Right renal pelvis (tissue), 4 donors: ENCODE measurements at places on chromosomes 13 and 19.

DNA sequence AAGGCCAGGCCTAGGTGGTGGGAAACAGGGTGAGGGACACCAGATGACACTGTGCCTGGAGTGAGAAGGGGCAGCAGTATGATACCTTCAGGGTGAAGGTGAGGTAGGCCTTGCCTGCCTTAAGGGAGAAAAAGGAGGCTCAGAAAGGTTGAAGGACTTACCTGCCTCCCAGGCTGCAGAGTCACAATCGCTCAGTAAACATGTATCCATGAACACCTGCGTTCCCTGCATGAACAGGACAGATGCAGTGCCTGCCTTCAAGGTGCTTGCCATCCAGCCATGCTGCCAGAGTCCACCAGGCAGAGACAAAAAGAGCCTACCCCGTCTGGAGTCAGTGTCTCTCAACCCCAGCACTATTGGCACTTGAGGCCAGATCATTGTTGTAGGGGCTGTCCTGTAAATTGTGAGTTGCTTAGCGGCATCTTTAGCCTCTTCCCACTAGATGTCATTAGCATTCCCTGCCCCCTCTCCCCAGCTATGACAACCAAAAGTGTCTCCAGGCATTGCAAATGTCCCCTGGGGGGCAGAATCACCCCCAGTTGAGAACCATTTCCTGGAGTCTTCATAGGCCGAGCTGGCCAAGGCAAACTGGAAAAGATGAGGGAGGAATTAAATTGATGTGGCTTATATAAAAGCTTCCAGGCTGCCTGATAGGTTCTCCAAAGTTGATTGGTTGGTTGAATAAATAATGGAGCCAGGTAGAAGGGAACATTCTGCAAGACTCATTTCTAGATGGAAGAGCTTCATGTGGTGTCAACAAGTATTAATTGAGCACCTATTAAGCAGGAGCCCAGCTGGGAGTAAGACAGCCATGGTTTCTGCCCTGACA, 1.7 kb downstream of the MAP3K10 start:
- DNase-seq, result no peak

- no peak for DNase-seq
Measured at GRCh38 chr19:35713904-35714495, 3.8 kb upstream of the KMT2B start.

DNA sequence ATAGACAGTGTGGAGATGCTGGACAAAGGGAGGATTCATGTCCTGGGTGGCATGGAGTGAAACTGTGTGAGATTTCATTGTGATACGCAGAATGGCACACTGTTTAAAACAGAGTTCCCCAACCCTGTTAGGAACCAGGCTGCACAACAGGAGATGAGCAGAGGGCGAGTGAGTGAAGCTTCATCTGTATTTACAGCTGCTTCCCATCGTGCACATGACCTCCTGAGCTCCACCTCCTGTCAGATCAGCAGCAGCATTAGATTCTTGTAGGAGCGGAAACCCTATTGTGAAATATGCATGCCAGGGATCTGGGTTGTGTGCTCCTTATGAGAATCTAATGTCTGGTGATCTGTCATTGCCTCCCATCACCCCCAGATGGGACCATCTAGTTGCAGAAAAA, 72.5 kb downstream of the RAP2A start:
- no peak for DNase-seq

- no peak for DNase-seq
Measured at GRCh38 chr19:41405776-41406175, 8.2 kb downstream of the BCKDHA start.

DNA sequence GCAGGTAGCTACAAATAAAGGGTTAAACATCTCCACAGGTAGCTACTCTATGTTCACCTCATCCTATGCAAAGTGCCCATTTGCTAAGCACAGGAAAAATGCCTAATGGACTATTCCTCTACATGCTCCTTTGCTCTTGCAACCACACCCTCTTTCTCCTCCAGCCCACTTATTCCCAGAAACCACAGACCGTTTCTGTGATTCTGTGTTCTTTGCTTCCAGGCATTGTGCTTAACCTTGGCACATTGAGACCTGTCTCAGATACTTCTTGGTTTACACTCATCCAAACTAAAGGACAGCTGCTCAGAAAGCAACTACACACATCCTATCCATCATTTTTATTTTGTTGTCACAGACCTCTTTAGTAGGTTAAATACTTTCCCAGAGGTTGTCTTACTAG, 785.0 kb upstream of the MIR17HG start:
- no peak for DNase-seq

DNA sequence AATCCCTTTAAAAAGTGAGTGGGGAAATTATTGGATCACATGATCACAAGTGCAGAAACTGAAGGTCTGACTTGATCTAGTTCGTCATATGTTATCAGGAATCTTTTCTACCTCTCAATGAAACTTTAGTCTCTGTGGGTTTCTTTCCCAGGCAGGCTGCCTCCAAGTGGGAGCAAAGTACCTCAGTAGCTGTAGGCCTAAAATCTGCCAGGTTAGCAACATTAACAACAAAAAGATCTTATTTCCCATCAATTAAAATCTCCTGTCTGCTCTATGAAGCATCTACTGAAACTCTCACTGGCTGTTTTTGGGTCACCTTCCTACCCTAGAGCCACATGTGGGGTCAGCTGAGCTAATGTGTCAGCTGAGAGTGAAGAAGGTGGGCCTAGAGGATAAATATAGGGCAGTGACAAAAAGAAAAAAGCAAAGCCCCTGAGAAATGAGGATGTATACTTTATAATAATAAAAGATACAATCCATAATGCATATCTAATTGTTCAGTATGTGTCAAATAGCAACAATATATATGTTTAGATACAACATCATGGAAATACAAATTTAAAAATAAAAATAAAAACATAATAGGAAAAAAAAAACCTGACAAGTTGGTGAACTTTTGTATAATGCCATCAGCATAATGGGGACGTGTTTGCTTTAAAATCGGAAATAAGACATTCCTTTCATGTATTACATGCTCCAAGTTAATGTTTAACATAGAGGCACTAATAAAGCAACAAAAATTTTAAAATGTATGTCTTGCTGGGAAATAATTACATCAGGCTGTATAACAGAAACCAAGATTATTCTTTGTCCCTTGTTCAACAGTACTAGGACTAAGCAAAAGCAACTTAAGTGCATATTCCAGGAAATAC, 141.1 kb downstream of the GPC5 start:
- no peak for DNase-seq

DNA sequence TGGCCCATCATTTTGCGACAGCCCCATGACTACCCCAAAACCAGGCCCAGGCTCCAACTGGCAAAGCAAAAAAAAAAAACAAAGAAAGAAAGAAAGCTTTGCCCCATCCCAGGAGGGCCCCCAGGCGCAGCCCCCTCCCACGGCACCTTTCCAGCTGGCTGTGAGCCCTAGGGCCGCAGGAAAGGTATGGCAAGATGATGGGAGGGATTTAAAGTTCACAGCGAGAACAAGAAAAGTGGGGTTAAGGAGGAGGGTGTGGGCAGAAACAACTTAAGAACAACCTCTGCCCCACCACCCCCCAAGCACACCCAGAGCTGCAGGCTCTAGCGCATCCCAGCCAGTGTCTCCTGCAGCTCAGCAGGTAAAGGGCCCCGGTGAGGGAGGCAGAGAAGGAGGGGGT, at the start of gene CYP2F1:
TSS of gene CYP2F1 (plus strand) at position 301 of the 400 bp plus-strand sequence. CDS start 1,757 bp downstream, outside the sequence.
- DNase-seq, result no peak

DNA sequence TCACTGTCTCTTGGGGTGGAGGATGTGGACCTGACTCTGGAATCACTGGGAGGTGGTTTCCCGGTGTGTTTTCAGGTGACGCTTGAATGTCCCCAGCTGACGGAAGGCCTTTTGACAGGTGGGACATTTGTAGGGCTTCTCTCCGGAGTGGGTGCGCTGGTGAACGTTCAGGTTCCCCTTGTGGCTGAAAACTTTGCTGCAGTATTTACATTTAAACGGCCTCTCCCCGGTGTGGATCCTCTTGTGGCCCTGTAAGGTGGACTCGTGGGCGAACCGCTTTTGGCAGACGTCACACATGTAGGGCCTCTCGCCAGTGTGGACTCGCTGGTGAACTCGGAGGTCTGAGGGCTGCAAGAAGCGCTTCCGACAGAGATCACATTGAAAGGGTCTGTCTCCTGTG, 7.8 kb downstream of the ZSCAN5B start:
- no peak for DNase-seq

DNA sequence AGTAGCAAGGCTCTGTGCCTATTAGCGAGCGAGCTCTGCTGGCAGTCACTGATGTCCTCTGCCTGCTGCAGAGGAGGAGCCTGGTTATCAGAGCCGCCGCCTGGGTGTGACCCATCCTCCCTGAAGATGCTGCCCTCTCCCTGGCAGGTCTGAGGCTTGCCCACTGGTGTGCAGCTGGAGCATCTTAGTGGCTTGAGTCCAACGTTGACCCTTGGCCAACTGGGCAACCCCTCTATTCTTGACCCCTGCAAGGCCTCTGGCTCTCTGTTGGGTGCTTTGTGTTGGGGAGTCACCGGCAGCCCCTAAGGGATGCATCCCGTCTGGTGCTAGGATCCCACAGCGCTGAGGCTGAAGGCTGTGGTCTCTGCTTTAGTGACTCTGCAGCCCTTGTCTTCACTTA, 277.9 kb upstream of the SOX1 start:
- DNase-seq, result no peak

GRCh38 chr13:71464686-71465085, 402.3 kb downstream of the DACH1 start:
- DNase-seq, result no peak

GRCh38 chr19:883661-884211, 9.3 kb downstream of the MED16 start:
- DNase-seq, result no peak

- DNase-seq, result no peak
Measured at GRCh38 chr19:15081911-15082310, at the start of gene OR1I1. Gene OR1I1, plus strand, starts transcription at chr19:15082211. Its CDS starts 4,855 bp downstream, at chr19:15087066.

- no peak for DNase-seq
Measured at GRCh38 chr19:12667731-12668302, 1.2 kb downstream of the WDR83 start.

DNA sequence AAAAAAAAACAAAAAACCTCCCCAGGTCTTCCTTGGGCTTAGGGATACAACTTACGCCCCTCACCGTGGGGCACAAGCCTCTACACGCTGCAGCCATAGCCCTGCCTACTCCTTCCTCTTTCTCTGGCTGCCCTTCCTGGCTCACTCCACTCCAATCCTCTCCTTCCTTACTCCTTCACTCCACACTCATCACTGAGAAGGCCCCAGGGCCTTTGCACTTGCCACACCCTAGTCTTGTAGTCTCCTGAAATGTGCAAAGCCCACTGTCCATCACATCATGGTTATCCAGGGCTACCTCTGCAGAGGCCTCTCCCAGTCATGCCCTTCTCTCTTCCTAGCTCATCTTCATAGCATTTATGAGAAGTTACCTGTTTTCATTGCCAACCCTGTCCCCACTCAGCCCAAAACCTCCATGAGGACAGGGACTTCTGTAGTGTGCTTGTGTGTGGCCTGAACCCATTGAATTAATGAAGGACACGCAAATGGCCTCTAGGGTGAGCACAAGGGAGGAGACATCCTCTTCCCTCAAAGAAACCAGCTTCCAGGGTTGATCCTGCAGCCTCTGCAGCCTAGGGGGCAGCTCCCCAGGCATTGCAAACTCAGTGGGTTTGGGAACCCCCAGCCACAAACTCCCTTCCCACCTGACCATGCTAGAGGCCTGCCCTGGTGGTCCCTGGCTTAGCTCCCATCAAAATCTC, 7.9 kb upstream of the HSH2D start:
- DNase-seq, result no peak

- DNase-seq, result no peak
Measured at GRCh38 chr13:30052120-30052519, 201.7 kb upstream of the UBL3 start.
